ENCODE measurements at places on chromosomes 4 and X.

DNA sequence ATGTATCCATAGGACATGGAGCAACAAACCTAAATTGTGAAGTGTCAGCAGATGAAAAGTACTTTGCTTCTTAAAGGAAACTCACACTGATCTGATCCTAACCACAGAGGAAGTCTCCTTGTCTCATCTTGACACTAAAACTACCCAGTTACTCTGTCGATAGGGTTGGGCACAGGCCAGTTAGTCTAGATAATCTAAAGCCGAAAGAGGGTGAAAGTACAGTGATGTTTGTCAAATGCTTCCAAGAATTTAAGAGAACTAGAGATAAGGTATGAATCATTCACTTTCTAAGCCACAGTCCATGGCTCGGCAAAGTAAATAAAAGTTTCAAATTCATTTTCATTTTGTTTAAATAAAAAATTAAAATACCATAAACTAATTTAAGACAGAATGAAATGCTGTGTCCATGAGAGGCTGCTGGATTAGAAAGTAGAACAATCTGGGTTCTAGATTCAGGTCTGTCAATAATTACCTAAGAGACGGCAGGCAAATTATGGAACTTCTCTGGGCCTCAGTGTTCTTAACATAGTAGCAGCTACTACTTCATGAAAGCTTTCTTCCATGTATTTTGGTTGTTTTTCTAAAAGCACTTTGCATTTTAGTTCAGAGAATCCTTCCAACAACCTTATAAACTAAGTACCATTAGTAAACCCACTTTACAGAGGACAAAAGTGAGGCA, 176.7 kb downstream of the LDB2 start:
- DNase-seq = no peak

GRCh38 chrX:2897311-2897689, 31.8 kb downstream of the ARSD start:
- no peak for DNase-seq

GRCh38 chr4:87108142-87108546, 112.3 kb downstream of the KLHL8 start:
- DNase-seq = no peak

GRCh38 chrX:24790166-24790565, 96.4 kb downstream of the POLA1 start:
- no peak for DNase-seq

- DNase-seq = no peak
These were observed 151.3 kb downstream of the THOC2 start for GRCh38 chrX:123581586-123581985.

Measured in NCI-H1417 treated with DMSO at 0.1 percent for 48 hours (cell line).